T-helper 2 cell treated with Interferon-gamma antibody and Interleukin-4, amounts not matched to agents 5 μg/mL and 100 μg/mL, for 36 hours (primary cell): ENCODE measurements at places on chromosomes 2 and 18.

- peak overlapping the region; percentile 91 for H3K27ac ChIP-seq
- H3K27me3 ChIP-seq, result no peaks in the 10 kb centered on the region
- H3K4me3 ChIP-seq, result peak overlapping the region; percentile 98
- H3K36me3 ChIP-seq, result peaks cover 66% of the 10 kb centered on the region
- H3K4me1 ChIP-seq, result peaks cover 77% of the 10 kb centered on the region
- DNase-seq, result peak; percentile 79
Measured at GRCh38 chr2:219247678-219248642, 2.7 kb downstream of the STK16 start.

DNA sequence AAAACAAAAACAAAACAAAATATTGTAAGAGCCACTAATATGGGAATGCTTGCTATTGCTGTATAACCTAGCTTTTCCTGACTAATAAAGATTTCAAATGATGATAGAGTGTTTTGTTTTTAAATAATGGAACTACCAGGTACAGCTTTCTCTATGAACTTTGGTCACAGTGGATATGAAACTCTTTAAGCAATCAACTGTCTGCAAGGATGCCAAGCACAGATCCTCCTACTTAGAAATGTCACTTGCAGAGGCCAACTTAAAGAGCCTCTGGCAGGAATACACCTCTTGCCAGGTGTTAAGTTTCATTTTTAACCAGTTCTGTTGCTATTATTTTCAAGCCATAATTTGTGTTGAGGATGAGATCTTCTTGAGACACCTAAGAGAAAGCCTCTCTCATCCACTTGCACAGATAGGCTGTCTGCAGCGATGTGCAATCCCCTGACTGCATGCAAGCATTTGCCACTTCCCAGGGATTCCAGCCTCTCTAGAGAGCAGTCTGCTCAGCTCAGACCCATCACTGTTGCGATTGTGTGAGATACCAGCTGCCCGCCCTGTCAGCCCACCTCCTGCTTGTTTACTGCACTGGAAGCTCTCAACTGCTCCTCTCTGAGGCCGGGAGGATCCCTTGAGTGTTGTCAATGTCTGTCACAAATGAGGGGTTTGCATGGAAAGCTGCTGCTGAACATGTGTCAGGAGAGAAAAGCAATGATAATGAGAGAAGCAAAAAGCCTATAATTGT, 86.1 kb upstream of the SCG2 start:
- DNase-seq, result no peak
- H3K36me3 ChIP-seq, result no peaks in the 10 kb centered on the region
- peaks cover 11% of the 10 kb centered on the region for H3K27me3 ChIP-seq
- no peak overlapping the region for H3K4me3 ChIP-seq
- no peak overlapping the region for H3K27ac ChIP-seq

DNA sequence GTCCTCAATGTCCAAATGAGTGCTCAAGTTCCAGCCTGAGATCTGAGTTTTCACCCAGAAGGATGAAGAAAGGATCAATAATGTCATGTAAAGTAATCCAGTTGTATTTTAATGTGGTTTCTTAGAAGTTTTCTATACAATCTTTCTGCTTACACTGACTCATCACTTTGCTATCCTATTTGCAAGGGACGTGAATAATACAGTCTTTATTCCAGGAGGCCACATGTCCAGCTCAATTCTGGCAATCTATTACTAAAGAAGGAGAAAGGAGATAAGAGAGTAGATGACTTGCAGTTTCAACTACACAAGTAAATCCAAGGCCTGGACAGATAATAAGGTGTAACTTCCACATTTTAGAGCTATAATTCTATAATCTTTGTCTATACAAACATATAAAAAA, 601.1 kb upstream of the SETBP1 start:
- no peaks in the 10 kb centered on the region for H3K4me1 ChIP-seq
- no peak overlapping the region for H3K27ac ChIP-seq
- no peaks in the 10 kb centered on the region for H3K27me3 ChIP-seq
- no peak for DNase-seq

DNA sequence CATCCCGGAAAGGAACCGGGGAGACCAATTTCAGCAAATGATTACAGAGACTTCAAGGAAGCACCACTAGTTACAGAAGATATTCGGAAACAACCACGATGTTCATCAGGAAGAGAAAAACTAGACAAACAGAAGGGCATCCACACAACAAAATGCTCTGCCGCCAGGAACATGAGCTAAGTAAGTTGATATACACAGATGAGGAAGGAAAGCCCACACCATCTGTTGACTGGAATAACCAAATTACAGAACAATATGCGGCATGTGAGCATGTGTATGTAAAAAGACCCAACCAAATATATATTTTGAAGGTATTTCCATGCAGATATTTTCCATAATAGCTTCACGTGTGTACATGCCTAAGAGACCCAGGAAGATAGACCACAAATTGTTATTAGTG, 47.0 kb downstream of the ACKR3 start:
- H3K27me3 ChIP-seq, result peaks cover 1% of the 10 kb centered on the region
- H3K4me3 ChIP-seq, result no peak overlapping the region
- H3K4me1 ChIP-seq, result peaks cover 9% of the 10 kb centered on the region

DNA sequence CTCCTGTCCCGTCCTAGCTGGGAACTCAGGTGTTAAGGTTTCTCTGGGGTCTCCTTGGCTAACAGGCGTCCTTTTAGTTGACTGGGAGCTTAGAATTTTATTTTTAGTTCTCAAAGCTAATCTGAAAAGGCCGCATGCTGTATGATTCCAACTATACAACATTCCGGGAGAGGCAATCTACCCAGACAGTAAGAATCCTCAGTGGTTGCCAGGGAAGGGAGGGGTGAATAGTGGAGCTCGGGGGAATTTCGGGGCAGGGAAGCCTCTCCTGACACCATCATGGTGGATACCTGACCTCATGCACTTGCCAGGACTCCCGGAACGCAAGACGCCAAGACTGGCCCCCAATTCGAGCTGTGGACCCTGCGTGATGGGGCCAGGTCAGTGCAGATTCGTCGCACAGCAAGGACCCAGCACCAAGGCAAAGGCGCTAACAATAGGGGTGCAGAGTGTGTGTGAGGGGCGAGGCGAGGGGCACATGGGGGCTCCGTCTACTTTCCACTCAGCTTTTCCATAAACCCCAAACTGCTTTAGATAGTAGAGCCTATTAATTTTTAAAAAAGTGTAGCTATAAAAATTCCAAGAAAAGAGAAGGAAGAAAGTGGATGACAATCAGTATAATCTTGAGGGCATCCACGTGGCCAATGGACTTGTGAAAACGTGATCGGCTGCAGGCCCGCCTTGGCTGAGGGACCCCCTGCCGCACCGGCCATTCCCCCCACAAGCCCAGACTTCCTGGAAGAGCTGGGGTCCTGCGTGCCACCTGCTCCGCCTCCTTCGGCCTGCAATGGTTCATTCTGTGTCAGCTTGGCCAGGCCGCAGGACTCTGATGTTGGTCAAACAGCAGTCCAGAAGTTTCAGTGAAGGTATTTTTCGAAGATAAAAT, 17.3 kb downstream of the PDCD1 start:
- H3K27ac ChIP-seq, result no peak overlapping the region
- no peak overlapping the region for H3K4me3 ChIP-seq
- no peaks in the 10 kb centered on the region for H3K36me3 ChIP-seq
- no peak for DNase-seq
- H3K4me1 ChIP-seq, result peaks cover 26% of the 10 kb centered on the region
- H3K27me3 ChIP-seq, result peaks cover 24% of the 10 kb centered on the region

DNA sequence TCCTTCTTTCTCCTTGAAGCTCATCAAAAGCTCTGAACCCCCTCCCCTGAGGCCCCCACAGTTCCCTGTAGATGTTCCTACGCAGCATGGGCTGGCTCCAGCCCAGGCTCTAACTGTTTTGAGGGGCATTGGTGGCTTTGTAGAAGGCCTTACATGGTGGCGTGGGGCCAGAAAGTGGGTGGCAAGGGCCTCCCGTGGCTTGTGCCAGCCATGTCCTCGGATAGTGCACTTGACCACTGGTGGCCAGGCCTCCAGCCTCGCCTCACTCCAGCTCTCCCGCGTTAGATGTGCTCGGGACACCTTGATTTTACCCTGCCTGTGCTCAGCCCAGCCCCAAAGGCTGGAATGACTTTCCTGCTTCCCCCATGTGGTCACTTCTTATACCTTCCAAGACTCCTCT, 92.9 kb downstream of the TWIST2 start:
- no peak overlapping the region for H3K4me3 ChIP-seq
- no peaks in the 10 kb centered on the region for H3K4me1 ChIP-seq
- H3K36me3 ChIP-seq, result no peaks in the 10 kb centered on the region
- no peaks in the 10 kb centered on the region for H3K27me3 ChIP-seq

GRCh38 chr2:71340176-71340575, 8.6 kb downstream of the ZNF638 start:
- H3K4me3 ChIP-seq, result no peak overlapping the region
- peaks cover 26% of the 10 kb centered on the region for H3K4me1 ChIP-seq
- DNase-seq, result no peak
- no peaks in the 10 kb centered on the region for H3K27me3 ChIP-seq
- peaks cover 33% of the 10 kb centered on the region for H3K36me3 ChIP-seq

GRCh38 chr2:222854773-222855700, 5.8 kb upstream of the ACSL3 start:
- no peak overlapping the region for H3K4me3 ChIP-seq
- peaks cover 4% of the 10 kb centered on the region for H3K4me1 ChIP-seq
- no peaks in the 10 kb centered on the region for H3K36me3 ChIP-seq
- peaks cover 23% of the 10 kb centered on the region for H3K27me3 ChIP-seq
- no peak for DNase-seq

GRCh38 chr2:85541753-85542457, 2.9 kb downstream of the MAT2A start:
- H3K27ac ChIP-seq, result no peak overlapping the region
- H3K4me1 ChIP-seq, result peaks cover 42% of the 10 kb centered on the region

DNA sequence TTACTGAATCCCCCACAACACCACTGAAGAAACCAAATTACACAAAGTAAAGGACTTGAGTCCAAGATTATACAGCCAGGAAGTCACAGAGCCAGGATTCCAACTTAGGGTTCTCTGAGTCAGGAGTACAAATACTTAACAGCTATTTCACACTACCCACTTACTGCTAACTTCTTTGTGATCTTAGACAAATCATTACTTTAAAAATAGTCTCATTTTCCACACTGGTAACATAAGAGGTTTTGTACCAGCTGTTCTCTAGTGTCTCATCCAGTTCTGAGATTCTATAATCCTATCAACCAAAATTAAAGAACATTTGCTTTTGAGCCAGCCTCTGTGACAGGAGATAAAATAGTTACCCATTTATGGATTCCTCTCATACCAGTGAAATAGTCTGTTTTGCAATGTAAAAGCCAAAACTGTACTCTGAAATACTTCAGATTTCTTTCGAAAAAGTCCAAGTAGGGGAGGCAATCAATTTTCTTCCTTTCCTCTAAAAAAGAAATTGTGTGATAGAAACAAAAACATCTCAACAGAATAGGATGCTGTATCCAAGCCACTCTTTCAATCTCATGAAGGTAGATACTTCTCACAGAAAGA, 157.6 kb downstream of the LRATD1 start:
- no peak for DNase-seq
- H3K4me1 ChIP-seq, result no peaks in the 10 kb centered on the region
- no peaks in the 10 kb centered on the region for H3K36me3 ChIP-seq

DNA sequence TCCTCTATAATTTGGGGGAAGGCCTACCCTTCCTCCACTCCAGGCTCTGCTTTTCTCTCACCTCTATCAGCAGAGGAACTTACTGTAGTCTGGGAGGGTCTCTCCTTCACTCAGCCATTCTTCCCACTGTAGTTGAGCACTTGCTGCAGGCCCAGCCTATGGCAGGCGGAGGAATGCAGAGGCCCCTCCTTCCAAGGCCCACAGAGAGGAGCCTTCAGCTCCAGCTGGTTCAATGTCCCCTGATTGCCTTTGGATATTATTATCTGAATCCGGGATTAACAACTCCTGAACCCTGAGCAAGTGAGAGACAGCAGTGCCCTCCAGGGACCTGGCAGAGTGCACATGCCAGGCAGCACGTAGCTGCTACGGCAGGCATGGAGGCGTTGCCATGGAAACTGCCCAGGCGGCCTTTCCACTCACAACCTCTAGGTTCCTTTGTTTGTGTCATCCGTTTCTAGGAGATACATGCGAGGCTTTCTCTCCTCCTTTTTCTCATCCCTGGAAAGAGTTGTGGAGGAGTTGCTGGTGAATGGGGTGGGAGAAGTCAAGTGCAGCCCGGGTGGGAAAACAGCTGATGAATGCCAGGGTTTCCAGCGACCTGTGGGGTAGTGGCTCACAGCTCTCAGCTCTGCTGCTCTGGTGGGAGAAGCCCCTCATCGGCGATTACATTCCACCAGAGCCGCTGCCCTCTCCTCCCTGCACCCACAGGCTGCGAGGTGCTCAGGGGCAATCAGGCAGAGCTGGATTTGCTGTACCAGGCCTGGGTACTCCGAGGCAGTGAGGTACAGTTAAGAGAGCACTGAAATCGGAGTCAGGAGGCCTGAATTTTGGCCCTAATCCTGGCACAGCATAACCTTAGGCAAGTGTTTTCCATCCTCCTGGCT, 55.3 kb upstream of the HK2 start:
- peaks cover 28% of the 10 kb centered on the region for H3K4me1 ChIP-seq
- no peak for DNase-seq
- peak overlapping the region; percentile 69 for H3K27ac ChIP-seq
- H3K4me3 ChIP-seq, result peak overlapping the region; percentile 35
- H3K36me3 ChIP-seq, result no peaks in the 10 kb centered on the region

GRCh38 chr2:226799976-226800940, 638 bp upstream of the IRS1 start:
- H3K4me1 ChIP-seq, result peaks cover 19% of the 10 kb centered on the region
- H3K27me3 ChIP-seq, result peaks cover 11% of the 10 kb centered on the region
- DNase-seq, result no peak
- H3K27ac ChIP-seq, result peak overlapping the region; percentile 43
- H3K4me3 ChIP-seq, result peak overlapping the region; percentile 71

GRCh38 chr2:148560496-148560895, 84.1 kb upstream of the EPC2 start:
- H3K27ac ChIP-seq, result no peak overlapping the region
- no peaks in the 10 kb centered on the region for H3K36me3 ChIP-seq
- DNase-seq, result no peak
- H3K27me3 ChIP-seq, result peaks cover 5% of the 10 kb centered on the region

- H3K27ac ChIP-seq, result no peak overlapping the region
- H3K4me1 ChIP-seq, result no peaks in the 10 kb centered on the region
- H3K4me3 ChIP-seq, result no peak overlapping the region
- no peak for DNase-seq
Measured at GRCh38 chr2:33412920-33413319, 63.5 kb upstream of the RASGRP3 start.

- H3K27ac ChIP-seq, result no peak overlapping the region
- peaks cover 30% of the 10 kb centered on the region for H3K36me3 ChIP-seq
- H3K27me3 ChIP-seq, result no peaks in the 10 kb centered on the region
- no peak for DNase-seq
- H3K4me1 ChIP-seq, result no peaks in the 10 kb centered on the region
Measured at GRCh38 chr2:186664385-186665043, 29.3 kb upstream of the FAM171B start.

- DNase-seq, result no peak
- no peak overlapping the region for H3K4me3 ChIP-seq
- H3K4me1 ChIP-seq, result no peaks in the 10 kb centered on the region
- no peaks in the 10 kb centered on the region for H3K36me3 ChIP-seq
Measured at GRCh38 chr2:52821631-52822030, 946.0 kb upstream of the CHAC2 start.

DNA sequence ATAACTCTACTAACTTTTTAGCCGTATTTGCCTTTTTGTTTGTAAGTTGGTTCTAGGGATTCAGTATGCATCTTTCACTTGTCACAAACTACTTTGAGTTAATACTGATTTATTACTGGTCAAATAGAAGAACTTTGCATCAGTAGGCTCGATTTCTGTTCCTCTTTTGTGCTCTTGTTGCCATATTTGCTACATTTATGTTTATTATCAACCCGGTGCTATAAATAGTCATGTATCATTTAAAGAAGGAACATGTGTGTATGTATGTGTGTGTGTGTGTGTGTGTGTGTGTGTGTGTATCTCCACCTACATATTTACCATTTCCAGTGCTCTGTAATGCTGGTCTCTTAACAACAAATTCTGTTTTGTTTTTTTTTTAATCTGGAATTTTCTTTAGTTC, 79.6 kb upstream of the B3GNT7 start:
- no peak overlapping the region for H3K4me3 ChIP-seq
- DNase-seq, result no peak
- H3K27ac ChIP-seq, result no peak overlapping the region
- no peaks in the 10 kb centered on the region for H3K4me1 ChIP-seq
